RPMI7951 (cell line): ENCODE measurements at places on chromosomes 5 and 9.
A peak's percentile ranks its signal among the peaks of the same experiment; 100 is the strongest.

- DNase-seq, result no peak
These were observed 72.9 kb downstream of the ECPAS start for GRCh38 chr9:111411266-111411665.

DNA sequence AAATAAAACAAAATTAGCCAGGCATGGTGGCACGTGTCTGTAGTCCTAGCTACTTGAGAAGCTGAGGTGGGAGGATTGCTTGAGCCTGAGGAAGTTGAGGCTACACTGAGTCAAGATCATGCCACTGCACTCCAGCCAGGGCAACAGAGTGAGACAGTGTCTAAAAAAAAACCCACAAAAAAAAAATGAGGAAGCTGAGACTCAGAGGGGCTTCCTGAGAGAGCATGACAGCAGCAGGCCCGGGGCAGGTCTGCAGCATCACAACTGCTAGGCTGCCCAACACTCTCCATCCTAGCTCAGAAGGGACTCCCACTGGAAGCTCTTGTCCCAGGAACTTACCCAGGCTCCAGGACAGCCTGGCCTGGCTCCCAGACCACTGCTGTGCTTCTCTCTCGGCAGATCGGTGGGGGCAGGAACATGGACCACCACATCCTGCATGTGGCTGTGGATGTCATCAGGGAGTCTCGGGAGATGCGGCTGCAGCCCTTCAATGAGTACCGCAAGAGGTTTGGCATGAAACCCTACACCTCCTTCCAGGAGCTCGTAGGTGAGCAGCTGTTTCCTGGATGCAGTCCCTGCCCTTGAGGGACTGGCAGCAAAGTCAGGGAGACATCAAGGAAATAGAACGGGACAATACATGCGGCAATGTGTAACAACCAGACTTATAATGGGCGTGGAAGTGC is 19.1 kb downstream of the PTGS1 start:
- DNase-seq, result peak; percentile 46

- peak; percentile 74 for DNase-seq
These were observed 374.8 kb downstream of the NFIB start for GRCh38 chr9:13939134-13939533.

GRCh38 chr5:7875151-7875550 is 6.2 kb downstream of the MTRR start:
- DNase-seq, result no peak

GRCh38 chr5:96641368-96642280 is 20.6 kb upstream of the CAST start:
- no peak for DNase-seq

GRCh38 chr9:105858006-105858690 is 163.8 kb downstream of the TMEM38B start:
- DNase-seq, result no peak

- peak; percentile 5 for DNase-seq
These were observed 65.6 kb downstream of the HOMER1 start for GRCh38 chr5:79448336-79448735.

DNA sequence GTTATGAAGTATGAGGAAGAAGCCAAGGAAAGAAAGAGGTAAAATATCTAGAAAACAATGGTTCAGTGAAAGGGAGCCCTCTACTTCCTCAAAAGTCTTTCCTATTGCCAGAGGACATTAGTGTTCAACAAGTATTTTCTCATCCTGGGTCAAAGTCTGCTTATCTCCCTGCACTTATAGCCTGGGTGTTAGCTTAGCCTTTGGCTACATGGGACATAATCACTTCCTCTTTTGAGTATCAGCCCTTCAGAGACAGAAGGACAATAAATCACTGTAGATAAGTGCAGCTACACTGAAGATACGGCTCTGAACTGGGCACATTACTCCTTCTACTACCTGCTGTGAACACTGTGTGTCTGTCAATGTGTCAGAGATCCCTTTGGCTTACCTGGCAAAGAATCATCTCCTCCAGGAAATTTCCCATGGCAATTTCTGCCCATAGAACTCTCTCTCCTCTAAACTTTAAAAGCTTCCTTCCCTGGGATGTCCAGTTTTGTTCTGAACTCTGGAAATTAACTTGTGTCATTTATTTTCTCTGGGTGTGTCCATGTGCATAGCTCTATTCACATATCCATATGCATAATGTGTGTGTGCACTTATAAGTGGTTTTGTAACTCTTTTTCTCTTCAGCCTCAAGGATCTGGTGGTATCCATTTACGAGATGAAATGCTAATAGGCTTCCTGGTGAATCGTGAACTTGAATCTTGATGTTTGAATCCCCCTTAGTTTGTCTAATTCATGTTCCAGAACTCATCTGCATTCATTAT is 30.0 kb upstream of the RECK start:
- DNase-seq, result no peak

- no peak for DNase-seq
These were observed 62.7 kb upstream of the PCA3 start for GRCh38 chr9:76701441-76702039.

- peak; percentile 24 for DNase-seq
These were observed 274.5 kb upstream of the PTGER4 start for GRCh38 chr5:40405230-40405629.

GRCh38 chr9:22657713-22658112 is 211.1 kb downstream of the DMRTA1 start:
- DNase-seq, result no peak

DNA sequence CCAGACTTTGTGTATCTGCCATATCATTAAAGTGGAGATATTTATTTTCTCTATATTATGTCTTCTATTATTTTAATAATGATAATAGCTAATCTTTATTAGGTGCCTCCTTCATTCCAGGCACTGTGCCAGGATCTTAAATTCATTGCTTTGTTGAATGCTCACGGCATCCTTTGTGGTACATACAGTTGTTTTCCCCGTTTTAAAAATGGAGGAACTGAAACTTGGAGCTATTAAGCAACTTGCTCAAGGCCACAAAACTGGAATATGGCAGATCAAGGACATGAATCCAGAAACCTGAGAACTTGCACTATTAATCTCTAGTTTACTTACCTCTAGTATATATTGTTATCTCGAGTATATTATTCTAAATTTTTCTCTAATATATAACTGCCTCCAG is 41.5 kb upstream of the PPP3R2 start:
- DNase-seq, result no peak

DNA sequence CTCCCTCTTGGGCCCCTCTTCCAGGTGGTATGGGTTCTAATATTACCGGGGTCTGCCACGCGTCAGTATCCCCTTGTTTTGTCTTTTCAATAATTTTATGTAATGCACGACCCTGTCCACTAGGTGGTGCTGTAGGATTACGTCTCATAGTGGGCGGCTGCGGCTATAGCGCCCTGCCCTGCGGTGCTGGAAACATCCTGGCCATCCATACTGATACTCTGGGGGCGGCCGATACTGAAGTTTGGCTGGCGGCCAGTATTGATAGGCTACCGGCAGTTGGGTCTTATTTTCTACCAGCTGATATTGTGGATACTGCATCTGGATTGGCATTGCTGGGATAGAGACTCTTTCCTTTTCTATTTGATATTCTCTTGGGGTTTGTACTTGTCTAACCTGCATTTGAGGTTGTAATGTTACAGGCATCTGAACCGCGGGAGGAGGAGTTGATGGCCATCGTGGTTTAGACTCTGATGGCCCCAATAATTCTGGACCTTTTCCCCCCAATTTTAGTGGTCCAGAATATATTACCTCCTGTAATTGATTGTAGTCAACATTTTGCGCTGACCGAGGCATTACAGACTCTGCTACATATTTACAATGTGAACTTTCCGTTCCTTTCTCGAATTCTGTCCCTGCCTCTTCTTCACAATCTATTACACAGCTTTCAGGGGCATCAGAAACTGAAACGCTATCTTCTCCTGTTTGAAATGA is 3.3 kb upstream of the TMEM141 start:
- peak; percentile 40 for DNase-seq

DNA sequence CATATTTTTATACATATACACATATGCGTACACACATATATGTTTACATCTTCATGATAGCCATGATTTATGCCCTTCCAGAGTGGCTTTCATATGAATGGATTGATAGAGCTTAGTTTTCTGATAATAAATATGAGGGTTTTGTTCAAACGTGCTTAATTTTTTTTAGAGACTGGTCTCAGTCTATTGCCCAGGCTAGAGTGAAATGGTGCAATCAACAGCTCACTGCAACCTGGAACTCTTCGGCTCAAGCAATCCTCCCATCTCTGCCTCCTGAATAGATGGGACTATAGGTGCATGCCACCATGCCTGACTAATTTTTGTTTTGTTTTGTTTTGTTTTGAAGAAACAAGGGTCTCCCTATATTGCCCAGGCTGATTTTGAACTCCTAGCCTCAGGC is 48.6 kb upstream of the ZSWIM6 start:
- no peak for DNase-seq

DNA sequence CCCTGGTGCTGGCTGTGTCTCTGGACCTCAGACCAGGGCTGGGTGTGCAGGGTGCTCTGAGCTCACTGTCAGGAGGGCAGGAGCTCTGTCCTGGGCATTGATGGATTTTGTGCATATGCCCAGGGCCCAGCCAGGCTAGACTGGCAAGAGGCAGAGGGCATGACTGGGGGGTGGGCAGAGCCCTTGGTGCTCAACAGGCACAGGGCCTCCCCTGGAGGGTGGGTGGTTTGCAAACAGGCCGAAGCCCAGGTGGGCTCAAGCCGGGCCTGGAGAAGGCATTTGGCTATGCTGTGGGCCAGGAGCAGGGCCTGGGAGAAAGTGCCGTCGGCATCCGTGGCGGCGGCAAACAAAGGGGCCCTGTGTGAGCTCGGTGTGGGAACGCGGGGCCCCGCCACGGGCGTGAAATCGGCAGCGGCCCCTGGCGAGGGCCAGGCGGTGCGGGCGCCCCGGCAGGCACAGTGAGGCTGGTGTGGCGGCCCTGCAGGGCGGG is 1.9 kb upstream of the NRARP start:
- no peak for DNase-seq

DNA sequence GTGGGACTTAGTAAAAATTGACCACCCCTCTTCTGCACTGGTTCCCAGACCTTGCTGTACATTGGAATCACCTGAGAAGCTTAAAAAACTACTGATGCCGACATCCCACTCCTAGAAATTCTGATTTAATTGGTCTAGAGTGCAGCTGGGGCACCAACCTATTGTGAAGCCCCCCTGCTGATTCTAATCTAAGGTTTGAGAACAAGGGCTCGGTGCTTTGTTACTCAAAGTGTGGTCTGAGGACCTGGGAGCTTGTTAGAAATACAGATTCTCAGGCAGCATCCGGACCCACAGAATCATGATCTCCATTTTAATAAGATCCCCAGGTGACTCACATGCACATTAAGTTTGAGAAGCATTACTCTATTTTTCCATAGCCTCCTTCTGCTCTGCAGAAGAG is 57.8 kb upstream of the LPAR1 start:
- DNase-seq, result no peak

DNA sequence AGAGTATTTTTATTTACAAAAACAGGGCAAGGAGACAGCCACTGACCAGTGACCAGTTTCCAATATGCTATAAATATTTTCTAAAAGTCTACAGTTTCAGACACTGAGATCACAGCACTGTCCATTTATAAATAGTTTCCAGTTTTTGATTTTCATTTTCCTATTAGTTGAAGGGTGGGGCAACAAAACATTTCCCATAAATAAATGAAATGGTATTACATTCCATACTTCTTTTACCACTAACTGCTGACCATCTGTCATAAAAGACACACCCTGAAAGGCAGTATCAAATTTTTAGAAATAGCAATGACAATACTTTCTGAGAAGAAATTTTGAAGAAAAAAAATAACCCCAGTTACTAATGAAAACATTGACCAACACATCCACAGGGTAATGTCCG is 126.7 kb downstream of the ARSB start:
- DNase-seq, result no peak
